ENCODE measurements at places on chromosomes 16 and 17. TPM values are rescaled to one million over a fixed set of nuclear protein-coding genes. Genes with fewer than 3 reads are reported as not detected.
A peak's percentile ranks its signal among the peaks of the same experiment; 100 is the strongest.

- peaks cover 21% of the 10 kb centered on the region for H3K4me1 ChIP-seq
- DNase-seq, result no peak
- H3K27ac ChIP-seq, result no peak overlapping the region
- H3K36me3 ChIP-seq, result no peaks in the 10 kb centered on the region
Measured at GRCh38 chr16:84844049-84844350, 24.2 kb downstream of the CRISPLD2 start.

DNA sequence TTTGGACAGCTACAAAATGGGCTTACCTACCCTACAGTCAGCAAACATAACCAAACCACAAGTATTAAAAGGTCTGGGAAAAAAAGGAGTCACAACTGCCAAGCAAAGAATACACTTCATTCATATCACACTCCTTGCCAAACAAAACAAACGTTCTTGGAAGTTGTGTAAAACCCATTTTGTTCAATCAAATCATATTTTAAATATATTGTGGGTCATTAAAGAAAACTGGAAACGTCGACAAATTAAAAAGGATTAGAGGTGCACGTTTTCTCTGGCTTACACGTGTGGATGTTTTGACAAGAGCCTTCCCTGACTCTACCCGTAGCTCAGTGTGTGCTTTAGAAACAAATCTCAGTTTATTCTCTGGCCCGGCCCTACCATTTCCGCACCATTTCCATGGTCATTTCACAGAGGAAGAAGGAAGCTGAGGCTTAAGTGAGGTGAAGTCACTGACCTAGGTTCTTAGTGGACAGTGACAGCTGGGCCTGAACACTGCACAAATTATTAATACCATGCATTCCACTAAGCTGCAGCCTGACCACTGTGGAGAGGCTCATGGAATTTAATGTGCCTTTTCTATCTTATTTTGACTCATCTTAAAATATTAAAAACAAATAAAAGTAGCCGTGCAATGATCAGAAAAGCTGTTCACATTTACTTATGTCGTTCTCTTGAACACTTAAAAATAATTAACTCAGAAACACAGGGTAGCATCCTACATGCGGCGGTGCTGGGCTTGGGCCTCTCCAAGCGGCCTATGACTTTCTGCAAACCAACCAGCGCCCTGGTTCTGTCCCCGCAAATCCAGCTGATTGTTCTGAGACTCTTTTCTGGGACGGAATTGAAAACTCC is 968 bp downstream of the CEP112 start:
- DNase-seq, result peak; percentile 83
- peak overlapping the region; percentile 56 for H3K27ac ChIP-seq
- no peaks in the 10 kb centered on the region for H3K27me3 ChIP-seq
- H3K36me3 ChIP-seq, result no peaks in the 10 kb centered on the region
- peaks cover 16% of the 10 kb centered on the region for H3K4me1 ChIP-seq

- no peak for DNase-seq
- no peaks in the 10 kb centered on the region for H3K36me3 ChIP-seq
- peaks cover 5% of the 10 kb centered on the region for H3K4me1 ChIP-seq
Measured at GRCh38 chr16:27228621-27229501, 25.5 kb downstream of the KDM8 start.

DNA sequence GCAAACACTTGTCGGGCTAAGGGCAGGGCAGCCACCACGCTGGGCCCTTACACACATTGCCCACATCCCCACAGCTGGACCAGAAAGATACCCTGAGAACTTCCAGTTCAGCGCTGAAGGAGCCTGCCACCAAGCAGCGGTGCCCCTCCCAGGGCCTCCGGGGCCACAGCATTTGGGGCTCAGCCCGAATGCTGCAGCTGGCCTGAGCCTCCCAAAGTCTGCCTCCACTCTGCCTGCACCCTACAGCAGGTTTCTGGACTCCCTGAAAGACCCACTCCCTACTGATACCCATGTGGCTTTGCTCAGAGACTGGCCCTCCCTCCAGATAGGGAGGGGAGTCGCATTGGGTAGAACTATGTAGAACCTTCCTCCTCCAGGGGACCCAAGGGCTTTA is 1.5 kb downstream of the MCRIP1 start:
- no peak overlapping the region for H3K4me3 ChIP-seq
- no peaks in the 10 kb centered on the region for H3K36me3 ChIP-seq
- H3K4me1 ChIP-seq, result peaks cover 17% of the 10 kb centered on the region
- H3K27me3 ChIP-seq, result no peaks in the 10 kb centered on the region
- no peak overlapping the region for H3K27ac ChIP-seq

The IQCK gene
- 7.9 TPM for total RNA-seq

DNA sequence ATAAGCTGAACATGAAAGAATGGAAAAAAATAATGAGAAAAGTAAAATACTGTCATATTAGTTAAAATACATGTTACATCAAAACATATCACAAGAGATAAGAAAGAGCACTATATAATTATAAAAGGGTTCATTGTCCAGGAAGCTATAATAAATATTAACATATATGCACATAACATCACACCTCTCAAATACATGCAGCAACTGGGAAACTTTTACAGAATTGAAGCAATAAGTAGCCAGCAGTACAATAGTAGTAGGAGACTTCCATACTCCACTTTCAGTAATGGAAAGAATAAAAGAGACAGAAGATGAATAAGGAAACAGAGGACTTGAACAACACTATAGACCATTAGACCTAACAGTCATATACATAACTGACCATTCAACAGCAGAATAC is 90.4 kb downstream of the AHSP start:
- no peaks in the 10 kb centered on the region for H3K36me3 ChIP-seq
- H3K4me1 ChIP-seq, result no peaks in the 10 kb centered on the region
- no peak overlapping the region for H3K4me3 ChIP-seq
- H3K27me3 ChIP-seq, result no peaks in the 10 kb centered on the region
- DNase-seq, result no peak

The TIMP2 gene
- 187 TPM for total RNA-seq

DNA sequence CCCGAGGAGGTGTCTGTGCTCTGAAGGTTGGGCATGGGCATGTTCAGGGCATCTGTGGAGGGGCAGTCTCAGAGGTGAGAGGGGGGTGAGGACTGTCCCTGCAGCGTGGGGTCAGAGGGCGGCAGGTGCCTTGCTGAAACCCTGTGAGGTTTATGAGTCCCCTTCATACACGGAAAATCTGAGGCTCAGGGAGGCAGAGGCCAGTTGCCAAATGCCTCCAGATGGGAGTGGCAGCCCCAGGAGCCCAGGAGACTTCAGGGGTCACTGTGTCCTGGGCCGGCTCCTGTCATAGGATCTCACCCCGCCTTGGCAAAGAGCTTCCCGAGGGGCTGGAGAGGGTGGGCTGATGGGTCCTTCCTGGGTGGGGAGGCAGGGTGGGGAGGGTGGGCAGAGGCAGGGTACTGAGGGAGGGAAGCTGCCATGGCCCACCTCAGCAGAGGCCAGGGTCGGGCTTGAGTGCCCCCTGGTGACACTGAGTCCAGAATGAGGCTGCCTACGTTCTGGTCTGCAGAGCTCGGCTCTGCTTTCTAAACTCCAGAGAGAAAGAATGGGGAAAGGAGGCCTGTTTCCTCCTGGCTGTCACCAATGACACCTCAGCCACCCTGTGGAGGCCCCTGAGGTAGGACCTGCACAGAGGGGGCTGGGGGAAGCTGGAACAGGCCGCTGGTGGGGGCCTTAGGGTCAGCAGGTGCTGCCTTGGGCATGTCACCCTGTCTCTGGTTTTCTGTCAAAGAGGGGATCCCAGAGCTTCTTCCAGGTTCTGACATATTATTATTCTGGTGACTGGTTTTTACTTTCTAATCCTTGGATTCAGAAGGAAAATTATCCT is 1.1 kb downstream of the LGALS9 start:
- no peak overlapping the region for H3K27ac ChIP-seq
- no peaks in the 10 kb centered on the region for H3K27me3 ChIP-seq
- H3K4me3 ChIP-seq, result no peak overlapping the region
- no peak for DNase-seq
- no peaks in the 10 kb centered on the region for H3K36me3 ChIP-seq

The TNK1 gene
- 1.6 TPM for total RNA-seq

GRCh38 chr17:78537217-78537860 is 39.9 kb downstream of the DNAH17 start:
- no peaks in the 10 kb centered on the region for H3K36me3 ChIP-seq
- H3K4me1 ChIP-seq, result no peaks in the 10 kb centered on the region
- no peaks in the 10 kb centered on the region for H3K27me3 ChIP-seq
- DNase-seq, result no peak

GRCh38 chr16:5640883-5641282 is 543.3 kb upstream of the EEF2KMT start:
- H3K36me3 ChIP-seq, result no peaks in the 10 kb centered on the region
- no peak overlapping the region for H3K27ac ChIP-seq
- H3K4me3 ChIP-seq, result no peak overlapping the region
- H3K4me1 ChIP-seq, result no peaks in the 10 kb centered on the region
- H3K27me3 ChIP-seq, result no peaks in the 10 kb centered on the region

- no peaks in the 10 kb centered on the region for H3K36me3 ChIP-seq
- H3K4me1 ChIP-seq, result no peaks in the 10 kb centered on the region
- H3K27ac ChIP-seq, result no peak overlapping the region
- no peak for DNase-seq
- no peak overlapping the region for H3K4me3 ChIP-seq
- no peaks in the 10 kb centered on the region for H3K27me3 ChIP-seq
Measured at GRCh38 chr17:46869975-46870803, 18.8 kb downstream of the WNT9B start.

The TP53TG3 gene
- not detected for total RNA-seq

DNA sequence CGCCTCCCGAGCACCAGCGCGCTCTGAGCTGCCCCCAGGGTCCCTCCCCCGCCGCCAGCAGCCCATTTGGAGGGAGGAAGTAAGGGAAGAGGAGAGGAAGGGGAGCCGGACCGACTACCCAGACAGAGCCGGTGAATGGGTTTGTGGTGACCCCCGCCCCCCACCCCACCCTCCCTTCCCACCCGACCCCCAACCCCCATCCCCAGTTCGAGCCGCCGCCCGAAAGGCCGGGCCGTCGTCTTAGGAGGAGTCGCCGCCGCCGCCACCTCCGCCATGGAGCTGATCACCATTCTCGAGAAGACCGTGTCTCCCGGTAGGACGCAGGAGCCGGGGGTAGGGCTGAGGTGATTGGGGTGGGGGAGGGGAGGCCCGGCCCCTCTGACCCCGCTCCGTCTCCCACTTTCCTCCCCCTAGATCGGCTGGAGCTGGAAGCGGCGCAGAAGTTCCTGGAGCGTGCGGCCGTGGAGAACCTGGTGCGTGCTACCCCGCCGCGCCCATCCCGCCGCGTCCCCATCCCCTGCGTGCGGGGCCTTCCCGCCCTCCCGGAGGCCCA is 329 bp downstream of the KPNB1 start:
- peaks cover 32% of the 10 kb centered on the region for H3K4me1 ChIP-seq
- DNase-seq, result no peak
- H3K36me3 ChIP-seq, result peaks cover 31% of the 10 kb centered on the region
- peak overlapping the region; percentile 48 for H3K27ac ChIP-seq

The CENPN gene
- 16.4 TPM for total RNA-seq

DNA sequence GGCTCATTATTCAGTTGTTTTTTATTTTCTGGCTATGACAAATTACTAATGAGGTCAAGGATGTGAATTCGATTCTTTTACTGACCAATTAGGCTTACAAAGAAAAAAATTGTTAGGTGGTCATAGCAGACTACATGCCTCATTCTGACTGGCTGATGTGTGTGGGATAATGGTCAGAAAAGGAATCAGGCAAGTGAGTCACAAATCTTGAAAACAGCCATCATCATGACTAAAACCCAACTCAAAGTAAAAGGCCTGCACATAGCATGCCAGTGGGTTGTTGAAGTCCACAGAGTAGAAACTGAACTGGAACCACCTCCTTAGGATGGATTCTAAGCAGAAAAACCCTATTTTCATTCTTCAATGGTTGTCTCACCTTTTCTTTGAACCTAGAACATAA is 8.6 kb downstream of the RPGRIP1L start:
- peaks cover 3% of the 10 kb centered on the region for H3K36me3 ChIP-seq
- peak overlapping the region; percentile 63 for H3K27ac ChIP-seq
- no peak overlapping the region for H3K4me3 ChIP-seq
- no peaks in the 10 kb centered on the region for H3K4me1 ChIP-seq
- DNase-seq, result peak; percentile 92

The PYDC1 gene
- total RNA-seq, result not detected

GRCh38 chr17:40224718-40225550 is 5.8 kb downstream of the WIPF2 start:
- DNase-seq, result peak; percentile 86
- no peaks in the 10 kb centered on the region for H3K36me3 ChIP-seq
- peak overlapping the region; percentile 24 for H3K27ac ChIP-seq
- H3K4me1 ChIP-seq, result peaks cover 10% of the 10 kb centered on the region

The GPRC5C gene
- total RNA-seq, result 65.3 TPM

GRCh38 chr17:828761-829160 is 46.6 kb downstream of the MRM3 start:
- H3K27ac ChIP-seq, result no peak overlapping the region
- H3K4me1 ChIP-seq, result peaks cover 3% of the 10 kb centered on the region
- peak; percentile 78 for DNase-seq
- H3K27me3 ChIP-seq, result no peaks in the 10 kb centered on the region

DNA sequence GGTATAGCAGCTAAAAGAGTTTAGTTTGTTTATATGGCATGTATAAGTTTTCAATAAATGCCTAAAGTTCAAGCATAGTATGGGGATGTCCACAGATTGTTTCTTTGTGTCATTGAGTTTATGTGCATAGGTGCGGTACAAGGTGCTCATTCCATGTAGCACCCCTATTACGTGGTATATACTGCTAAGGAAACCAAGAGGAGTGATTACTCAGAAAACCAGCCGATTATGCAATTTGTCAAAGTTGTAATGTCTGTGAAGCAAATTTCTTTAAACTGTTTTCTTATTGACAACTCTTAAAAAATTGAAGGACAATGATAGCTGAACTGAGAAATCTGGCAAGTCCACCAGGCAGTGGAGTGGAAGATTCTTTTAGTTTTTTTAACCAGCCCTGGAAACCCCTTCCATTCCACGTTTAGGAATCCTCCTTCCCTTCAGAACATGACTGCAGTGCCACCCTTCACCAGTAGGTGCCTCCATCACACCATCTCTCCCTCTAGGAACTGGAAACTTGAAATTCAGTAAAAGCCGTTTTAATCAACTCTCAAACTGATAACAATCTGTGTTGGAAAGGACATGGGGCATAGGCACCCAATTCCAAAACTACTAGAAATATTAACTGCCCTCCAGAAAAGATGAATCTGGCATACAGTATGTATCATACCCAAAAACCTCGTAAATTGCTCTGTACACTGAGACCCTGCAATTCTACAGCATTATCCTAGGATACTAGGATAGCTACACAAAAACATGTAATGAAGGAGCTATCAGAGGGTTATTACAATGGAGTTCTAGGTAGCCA is 43.5 kb downstream of the REXO5 start:
- peak; percentile 32 for DNase-seq
- no peaks in the 10 kb centered on the region for H3K27me3 ChIP-seq

- no peaks in the 10 kb centered on the region for H3K36me3 ChIP-seq
- no peak for DNase-seq
- H3K27me3 ChIP-seq, result peaks cover 3% of the 10 kb centered on the region
- no peak overlapping the region for H3K4me3 ChIP-seq
- H3K4me1 ChIP-seq, result no peaks in the 10 kb centered on the region
Measured at GRCh38 chr17:57203040-57203439, 53.3 kb upstream of the MSI2 start.

- no peaks in the 10 kb centered on the region for H3K36me3 ChIP-seq
- no peaks in the 10 kb centered on the region for H3K4me1 ChIP-seq
- H3K4me3 ChIP-seq, result no peak overlapping the region
- no peaks in the 10 kb centered on the region for H3K27me3 ChIP-seq
- peak; percentile 74 for DNase-seq
- H3K27ac ChIP-seq, result no peak overlapping the region
Measured at GRCh38 chr17:13114601-13115031, 96.8 kb upstream of the ELAC2 start.

GRCh38 chr17:4796552-4796920 is 572 bp downstream of the PSMB6 start:
- H3K4me3 ChIP-seq, result peak overlapping the region; percentile 96
- peaks cover 18% of the 10 kb centered on the region for H3K36me3 ChIP-seq
- peak overlapping the region; percentile 88 for H3K27ac ChIP-seq

Data from astrocyte (in vitro differentiated cells and primary cell).